ENCODE measurements at places on chromosomes 4 and X.

- no peak for DNase-seq
Observed at GRCh38 chr4:99408346-99408745, 26.8 kb downstream of the ADH7 start.

DNA sequence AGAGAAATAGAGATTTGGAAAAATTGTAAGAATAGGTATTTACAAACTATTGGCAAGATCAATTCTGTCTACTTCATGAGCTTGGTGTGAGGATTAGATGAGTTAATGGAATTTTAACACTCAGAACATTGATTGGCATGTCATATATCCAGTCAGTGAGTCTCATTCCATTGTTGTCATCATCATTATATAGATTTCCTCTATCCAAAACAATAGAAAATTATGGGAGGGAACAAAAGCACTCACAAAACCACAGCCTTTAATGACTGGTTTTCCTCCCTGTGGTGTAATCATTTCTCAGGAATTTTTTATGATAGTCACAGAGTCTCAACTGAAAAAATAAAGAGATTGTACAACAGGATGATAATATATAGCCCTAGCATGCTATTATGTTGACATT lies 21.1 kb downstream of the KLHL5 start:
- DNase-seq = no peak

GRCh38 chrX:116278826-116279225 lies 108.3 kb downstream of the AGTR2 start:
- DNase-seq = no peak

DNA sequence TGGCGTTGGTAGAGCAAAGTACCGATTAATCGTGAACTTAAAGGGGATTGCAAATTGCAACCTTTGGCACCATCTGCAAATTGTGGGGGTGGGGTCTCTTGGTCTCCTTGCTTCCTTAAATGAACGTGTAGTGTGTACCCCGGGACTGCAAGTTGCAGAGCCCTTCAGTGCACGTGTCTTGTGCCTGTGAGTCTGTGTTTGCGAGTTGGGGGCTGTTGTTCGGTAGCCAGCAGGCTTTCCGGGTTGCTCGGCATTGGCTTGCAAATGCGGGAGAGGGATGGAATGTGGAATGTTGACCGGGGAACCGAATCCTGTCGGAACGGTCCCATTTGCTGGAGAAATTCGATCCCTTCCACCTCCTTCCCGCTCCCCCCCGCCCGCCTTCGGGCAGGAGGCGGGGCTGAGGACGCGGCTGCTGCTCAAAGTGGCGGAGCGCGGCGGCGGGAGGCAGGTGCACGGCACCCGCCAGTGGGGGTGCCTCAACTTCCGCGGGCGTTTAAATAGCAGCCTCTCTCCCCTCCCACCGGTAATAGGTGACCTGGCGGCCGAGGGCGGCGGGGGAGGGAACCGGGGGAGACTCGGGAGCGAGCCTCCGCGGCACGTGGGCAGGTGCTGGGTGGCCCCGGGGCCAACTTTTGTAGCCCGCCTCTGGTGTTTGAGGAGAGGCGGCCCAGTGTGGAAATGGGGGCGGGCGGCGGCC lies 1.5 kb downstream of the JADE1 start:
- DNase-seq = peak; percentile 67

DNA sequence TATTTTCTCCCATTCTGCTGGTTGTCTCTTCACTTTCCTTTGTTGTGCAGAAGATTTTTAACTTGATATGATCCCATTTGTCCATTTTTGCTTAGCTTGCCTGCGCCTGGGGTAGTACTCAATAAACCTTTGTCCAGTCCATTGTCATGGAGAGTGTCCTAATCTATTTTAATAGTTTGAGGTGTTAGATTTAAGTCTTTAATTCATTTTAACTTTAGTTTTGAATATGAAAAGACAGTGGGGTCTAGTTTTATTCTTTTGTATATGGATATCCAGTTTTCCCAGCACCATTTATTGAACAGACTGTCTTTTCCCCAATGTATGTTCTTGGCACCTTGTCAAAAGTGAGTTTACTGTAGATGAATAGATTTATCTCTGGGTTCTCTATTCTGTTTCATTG lies 76.0 kb upstream of the ITM2A start:
- DNase-seq = no peak

- DNase-seq = no peak
Observed at GRCh38 chrX:139581068-139581467, 50.5 kb downstream of the F9 start.

DNA sequence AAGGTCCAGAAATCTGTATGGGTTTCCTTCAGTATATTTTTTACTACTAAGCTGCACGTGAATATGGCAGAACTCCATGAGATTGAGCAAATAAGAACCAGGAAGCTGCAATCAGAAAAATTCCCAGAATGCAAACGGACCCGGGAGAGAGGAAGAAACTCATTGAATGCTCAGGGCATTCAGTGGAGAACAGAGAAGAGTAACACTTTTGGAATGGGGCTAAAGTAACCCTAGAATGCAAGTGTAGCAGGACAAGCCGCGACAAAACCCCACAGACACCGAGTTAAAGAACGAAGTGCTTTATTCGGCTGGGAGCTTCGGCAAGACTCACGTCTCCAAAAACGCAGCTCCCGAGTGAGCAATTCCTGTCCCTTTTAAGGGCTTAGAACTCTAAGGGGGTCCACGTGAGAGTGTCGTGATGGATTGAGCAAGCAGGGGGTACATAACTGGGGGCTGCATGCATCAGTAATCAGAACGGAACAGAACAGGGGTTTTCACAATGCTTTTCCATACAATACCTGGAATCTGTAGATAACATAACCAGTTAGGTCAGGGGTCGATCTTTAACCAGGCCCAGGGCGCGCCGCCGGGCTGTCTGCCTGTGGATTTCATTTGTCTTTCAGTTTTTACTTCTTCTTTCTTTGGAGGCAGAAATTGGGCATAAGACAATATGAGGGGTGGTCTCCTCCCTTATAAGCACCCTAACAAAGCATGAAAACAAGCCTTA lies 56.4 kb downstream of the RAB28 start:
- no peak for DNase-seq

- no peak for DNase-seq
Observed at GRCh38 chrX:155188786-155189185, 27.5 kb upstream of the VBP1 start.

DNA sequence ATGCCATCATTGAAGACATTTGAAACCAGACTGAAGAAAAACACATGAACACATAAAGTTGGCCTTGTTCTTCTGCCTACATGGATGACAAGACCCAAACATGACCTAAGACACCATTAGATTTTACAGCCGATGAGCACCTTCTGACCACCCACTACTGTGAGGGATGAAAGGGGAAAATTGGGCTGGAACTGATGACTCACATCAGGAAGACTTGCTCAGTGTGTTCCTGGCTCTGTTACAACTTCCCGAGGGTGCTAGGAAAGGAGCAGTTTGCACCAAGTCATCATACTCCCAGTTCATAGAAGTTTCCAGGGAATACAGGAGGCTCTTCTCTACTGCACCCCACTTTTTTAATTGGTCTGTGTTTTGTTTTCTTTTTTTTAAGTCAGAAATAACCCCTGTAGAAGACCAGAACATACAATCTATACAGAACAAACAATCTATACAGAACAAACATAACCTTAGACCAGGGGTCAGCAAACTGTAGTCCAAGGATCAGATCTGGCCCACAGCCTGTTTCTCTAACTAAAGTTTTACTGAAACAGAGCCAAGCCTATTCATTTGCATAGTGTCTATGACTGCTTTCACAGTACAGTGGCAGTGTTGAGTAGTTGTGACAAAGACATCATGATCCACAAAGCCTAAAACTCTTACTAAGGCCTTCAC lies 25.3 kb downstream of the BTC start:
- no peak for DNase-seq

GRCh38 chr4:102819588-102820365 lies 7.6 kb downstream of the UBE2D3 start:
- no peak for DNase-seq

DNA sequence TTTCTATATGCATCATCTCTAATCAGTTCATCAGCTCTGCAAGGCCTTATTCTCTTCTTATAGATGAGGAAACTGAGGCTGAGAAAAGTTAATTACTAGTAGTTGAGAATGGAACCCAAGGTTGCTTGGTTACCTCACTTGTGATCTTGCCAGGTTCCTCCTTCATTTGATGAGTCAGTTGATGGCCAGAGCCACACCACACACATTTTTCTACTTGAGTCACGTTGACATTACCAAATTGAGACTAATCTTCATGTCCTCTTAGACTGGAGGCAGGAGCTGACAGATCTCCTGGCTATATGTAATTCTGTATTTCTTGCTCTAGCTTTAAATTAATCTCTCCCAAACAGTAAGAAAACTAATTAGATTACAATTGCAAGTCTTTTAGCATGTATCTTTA lies 428.4 kb downstream of the AFF2 start:
- no peak for DNase-seq

- no peak for DNase-seq
Observed at GRCh38 chr4:70426789-70427188, 29.0 kb downstream of the OPRPN start.

GRCh38 chr4:153014460-153014859 lies 78.3 kb downstream of the FHDC1 start:
- DNase-seq = no peak

DNA sequence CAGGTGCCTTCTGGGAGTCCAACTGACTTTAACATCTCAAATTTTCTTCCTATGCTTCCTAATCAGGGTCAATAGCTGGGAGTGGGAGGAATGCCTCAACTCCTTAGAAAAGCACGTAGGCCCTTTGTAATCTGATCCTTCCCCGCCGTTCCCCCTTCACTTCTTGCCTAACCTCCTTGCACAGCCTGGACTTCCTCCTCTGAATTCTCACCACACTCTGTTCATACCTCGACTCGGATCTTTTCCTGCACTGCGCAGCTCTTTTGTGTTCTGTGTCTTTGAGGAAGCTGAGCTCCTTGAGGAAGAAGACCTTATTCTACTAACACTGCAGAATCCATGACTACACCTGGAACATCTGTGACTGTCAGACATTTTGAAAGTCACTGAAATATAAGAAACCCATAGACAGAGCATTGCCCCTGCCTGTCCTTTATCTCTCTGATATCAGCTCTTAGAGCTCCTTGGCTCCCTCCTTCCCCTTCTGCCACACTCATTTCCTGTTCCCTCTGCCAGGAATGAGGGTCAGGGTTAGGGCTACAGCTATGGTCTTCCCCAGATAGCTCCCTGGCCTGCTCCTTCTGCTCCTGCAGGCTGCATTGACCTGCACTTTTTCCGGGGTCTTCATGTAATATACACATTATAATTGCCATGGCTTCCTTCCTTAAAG lies 140.2 kb upstream of the LDB2 start:
- DNase-seq = no peak

DNA sequence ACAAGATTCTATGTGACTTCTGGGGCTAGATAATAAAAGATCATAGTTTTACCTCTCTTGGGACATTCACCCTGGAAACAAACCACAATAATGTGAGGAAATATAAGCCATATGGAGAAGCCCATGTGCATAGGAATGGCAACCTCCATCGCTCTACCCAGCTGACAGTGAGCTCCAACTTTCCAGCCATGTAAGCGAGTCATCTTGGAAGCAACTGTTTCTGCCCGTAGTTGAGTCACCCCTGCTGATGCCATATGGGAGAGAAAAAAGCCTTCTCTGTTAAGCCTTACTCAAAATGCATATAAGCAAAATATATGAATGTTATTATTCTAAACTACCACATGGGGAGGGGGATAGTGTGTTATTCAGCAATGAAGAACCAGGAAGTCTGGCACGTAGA lies 31.4 kb upstream of the RELL1 start:
- DNase-seq = no peak
